Lung (tissue), 17 donors: ENCODE measurements at places on chromosomes 4 and X. TPM values are rescaled to one million over a fixed set of nuclear protein-coding genes. Genes with fewer than 3 reads are reported as not detected.

- no peak for DNase-seq
Measured at GRCh38 chrX:133544115-133544514, 128.8 kb upstream of the GPC4 start.

- peak; percentile 50 for DNase-seq
Measured at GRCh38 chr4:85701861-85702321, 226.9 kb downstream of the ARHGAP24 start.

- DNase-seq, result no peak
Measured at GRCh38 chr4:79935274-79935673, 137.8 kb downstream of the ANTXR2 start.

DNA sequence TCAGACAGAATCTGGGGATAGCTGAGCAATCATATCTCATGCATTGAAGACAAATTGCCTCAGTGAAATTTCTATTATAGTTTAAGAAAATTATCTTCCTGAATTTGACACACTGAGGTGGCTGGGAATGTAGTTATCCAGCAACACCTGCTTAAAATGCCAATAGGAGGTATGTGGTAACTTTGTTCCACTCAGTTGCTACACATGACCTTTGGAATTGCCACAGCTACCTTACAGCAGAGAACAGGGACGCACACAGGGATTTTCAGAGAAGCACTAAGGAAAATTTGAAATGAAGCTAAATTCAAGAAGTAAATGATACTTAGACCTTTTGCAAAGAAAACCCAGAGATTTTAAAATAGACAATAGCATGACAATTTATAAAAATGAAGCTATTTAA, 264.6 kb downstream of the IL1RAPL1 start:
- no peak for DNase-seq

Gene FAM47E
- polyA plus RNA-seq, result 4.4 TPM
